ENCODE measurements at places on chromosomes 1 and 21.

DNA sequence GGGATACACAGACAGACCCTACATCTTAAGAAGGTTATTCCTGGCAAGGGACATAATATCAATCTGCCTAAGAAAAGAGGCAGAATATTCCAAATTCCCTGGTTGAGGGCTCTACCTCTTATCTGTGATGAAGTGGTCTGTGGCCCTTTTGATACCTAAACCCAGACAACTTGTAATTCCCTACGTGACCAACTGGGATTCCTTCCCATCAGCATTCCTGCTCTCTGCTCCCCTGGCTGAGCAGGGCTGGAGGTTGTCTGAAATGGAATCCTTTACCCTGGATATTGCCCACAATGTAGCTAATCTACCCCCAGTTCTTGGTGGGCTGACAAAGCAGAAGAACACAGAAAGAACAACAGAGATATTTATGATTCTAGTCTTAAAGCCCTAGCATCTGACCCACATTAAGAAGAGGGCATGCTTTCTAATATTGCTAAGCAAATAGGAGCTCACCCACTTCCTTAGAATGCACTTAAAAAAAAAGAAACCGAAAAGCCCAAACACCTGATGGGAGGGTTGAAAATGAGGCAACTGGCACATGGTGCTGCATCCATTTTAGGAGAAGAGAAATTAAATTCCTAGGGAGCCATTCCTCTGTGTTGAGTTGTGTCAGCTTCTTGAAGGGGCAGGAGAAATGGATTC lies 36.8 kb downstream of the GADD45A start:
- DNase-seq = no peak

- DNase-seq = no peak
Observed at GRCh38 chr1:226943927-226944326, 3.8 kb downstream of the COQ8A start.

- no peak for DNase-seq
Observed at GRCh38 chr1:91172541-91172940, 150.7 kb upstream of the ZNF644 start.

DNA sequence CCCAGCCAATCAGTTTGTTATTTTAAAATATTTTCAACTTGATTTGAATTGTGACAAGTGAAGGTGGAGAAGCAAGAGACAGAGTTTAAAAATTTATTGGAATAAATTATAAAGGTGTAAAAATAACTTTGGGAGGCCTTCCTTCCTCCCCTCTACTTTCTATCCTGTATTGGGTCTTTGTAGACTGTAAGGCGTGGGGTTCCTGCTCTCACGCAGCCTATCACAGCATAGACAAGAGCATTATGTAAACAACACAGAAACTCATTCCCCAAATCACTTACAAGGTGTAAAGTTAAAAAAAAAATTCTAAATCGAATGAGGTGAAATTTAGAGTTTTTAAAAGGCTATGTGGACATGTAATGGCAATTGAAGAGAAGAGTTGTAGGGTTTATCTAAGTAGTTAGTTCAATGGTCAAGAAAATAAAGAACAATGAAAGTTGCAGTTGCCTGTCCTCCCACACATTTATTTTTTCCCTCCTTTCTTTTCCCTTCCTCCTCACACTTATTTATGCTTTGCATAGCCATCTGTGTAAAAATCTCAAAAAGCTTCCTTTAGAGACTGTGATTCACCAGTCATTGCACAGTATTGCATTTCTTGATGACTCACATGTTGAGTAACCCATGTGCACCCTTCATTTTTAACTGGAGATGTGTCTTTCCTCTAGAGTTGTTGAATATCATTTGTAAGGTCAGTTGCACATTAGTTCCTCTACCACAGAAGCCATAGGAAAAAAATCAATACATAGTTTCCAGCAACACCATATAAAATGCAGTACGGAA lies 242.2 kb downstream of the PTPRC start:
- peak; percentile 89 for DNase-seq

GRCh38 chr1:46822248-46822826 lies 23.5 kb downstream of the CYP4B1 start:
- no peak for DNase-seq

DNA sequence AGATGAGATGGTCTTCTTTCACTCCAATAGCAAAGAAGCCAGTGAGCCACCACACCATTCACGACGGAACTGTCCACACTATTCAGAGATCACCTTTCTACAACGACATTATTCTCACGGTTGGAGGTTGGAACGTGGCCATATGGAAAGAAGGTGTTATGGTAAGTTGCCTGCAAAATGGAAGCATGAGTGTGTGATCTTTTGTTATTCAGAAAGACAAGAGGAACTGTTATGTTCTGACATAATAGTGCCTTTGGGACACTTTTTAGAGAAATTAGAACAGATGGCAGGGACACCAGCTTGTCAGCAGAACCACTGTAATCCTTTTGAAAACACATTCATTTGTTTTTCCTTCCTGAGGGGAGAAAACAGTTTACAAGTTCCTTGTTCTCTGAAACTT lies 75.8 kb upstream of the MCOLN3 start:
- DNase-seq = no peak

- DNase-seq = no peak
Observed at GRCh38 chr1:150210091-150210490, 25.8 kb downstream of the ANP32E start.

GRCh38 chr1:71667216-71667615 lies 586.4 kb upstream of the ZRANB2 start:
- peak; percentile 27 for DNase-seq

DNA sequence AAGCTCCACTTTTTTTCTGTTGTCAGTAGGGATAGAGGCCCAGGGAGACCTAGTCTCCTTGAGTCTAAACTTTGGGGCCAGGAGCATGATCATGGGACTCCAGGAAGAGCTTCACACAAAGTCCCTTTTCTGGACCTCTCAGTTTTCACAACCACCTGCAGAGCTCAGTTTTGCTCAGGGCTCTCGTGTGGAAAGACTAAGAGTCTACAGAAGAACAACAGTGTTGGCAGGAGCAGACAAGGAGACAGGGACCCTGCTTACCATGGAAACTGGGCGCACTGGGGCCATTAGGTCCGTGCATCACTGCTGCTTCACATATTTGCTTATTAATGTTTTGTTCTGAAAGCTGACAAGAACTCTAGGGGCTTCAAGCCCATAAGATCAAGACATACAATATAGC lies 63.9 kb upstream of the HSD17B7 start:
- no peak for DNase-seq

DNA sequence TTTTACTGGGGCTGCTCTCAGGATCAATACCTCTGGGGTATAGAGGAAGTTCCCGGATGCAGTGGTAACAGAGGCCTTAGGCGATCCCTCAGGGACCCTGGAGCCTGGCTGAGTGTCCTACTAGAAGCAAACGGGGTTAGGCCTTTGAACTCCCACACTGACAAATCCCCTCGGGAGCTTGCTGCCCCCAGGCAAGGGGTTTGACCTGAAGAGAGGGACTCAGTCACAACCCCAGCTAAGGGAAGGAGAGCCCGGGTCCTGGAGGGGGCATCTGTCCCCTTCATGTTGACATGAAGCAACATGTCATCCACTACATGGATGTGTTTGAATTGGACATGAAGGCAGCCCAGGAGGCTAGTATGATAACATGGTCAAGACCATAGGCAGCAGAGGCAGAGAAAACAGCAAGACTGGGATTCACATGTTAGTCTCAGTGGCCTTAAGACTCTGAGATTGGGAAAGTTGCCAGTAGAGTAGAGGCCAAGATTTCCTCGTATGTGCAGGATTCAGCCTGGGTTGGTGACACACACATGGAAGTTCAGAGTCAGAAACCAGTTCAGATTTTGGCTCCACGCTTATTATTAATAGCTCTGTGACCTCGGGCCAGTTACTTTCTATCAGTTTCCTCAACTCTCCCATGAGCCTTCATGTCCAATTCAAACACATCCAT lies 101.5 kb downstream of the KCNN3 start:
- DNase-seq = no peak

DNA sequence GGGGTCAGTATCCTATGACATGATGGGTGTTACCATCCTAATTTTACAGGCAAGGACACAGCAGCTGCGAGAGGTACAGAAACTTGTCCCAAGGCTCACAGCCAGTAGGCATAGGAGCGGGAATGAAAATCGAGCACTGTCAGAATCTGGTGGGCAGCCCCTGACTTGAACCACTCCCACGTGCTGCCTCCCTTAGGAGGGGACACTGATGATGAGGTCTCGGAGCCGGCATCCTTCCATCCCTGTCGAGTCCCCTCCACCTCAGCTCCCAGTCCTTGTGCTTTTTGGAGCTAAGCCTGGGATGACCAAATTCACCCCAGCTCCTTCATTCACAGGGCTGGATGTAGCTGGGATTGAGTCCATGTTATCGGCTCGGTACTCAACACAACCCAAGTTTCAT lies 49.0 kb downstream of the B3GALT5 start:
- no peak for DNase-seq

- peak; percentile 73 for DNase-seq
Observed at GRCh38 chr1:109933856-109934711, 23.4 kb downstream of the CSF1 start.

DNA sequence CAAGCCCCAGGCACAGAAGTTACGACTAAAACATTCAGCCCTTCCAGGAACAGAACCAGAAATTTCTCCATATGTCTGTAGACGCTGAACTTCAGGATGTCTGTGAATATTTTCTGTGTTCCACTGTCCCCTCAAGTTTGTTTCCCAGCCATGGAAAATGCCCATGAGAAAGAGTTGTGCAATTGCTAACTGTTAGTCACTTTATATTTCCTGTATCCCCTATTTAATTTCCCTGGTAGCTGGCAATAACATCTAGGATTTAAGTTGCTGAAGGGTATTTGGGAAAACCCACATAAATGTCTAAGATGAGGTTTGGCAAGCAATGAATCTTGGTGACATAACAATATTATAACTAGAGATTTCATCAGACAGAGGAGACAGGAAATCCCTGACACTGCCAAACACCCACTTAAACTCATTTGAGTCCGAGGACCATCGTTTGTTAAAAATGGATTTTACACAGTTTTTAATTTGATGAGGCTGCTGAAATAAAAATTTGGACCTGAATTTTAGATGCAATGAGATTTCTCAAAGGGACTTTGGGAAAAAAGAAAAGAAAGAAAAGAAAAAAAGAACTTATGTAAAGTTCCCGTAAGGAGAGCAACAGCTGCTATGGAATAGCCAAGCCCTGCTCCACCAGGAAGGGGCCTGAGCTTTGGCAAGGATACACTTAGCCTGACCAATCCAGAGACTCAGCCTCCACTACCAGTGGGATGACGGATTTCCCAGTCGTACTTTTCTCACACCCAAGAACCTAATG lies 21.8 kb upstream of the ERRFI1 start:
- peak; percentile 97 for DNase-seq

DNA sequence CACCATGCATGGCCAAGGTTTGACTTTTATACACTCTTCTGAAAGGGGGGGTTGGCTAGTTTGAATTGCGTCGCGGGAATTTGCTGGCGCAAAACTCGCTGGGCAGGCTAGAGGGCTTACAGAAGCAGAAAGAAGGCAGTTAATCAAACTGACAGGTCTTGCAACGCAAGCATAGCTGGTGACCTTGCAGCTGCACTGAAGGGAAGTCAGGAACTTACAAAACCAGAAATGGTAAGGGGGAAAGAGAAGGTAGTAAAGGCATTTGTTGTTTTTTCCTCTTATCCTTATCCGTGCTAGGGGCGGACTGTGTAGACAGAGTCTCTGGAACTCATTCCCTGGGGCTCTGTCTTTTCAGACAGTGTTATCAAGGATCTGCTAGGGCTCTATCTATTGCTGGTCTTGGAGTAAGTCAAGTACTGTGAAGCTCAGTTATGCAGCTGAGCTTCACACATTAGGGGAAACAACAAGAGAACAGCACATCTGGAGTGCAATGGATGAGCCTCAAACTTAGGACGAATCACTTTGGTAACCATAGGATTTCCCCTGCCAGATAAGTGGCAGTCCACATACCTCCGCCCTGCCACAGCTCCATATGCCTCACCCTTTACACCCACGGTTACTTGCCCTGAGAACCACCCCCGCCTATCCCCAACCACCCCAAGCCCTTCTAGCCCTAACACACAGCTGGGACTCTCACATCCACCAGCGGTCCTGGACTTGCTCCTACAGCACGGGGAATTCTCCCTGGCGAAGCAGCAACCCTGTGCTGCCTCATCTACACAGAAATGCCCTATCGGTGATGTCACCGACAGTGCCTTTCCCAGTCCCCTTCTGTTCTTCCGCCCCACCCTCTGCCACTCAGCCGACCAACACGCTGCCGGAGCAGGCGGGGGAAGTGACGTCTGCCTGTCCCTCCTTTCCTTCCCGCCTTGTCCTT lies 251.4 kb downstream of the FAM72C start:
- DNase-seq = peak; percentile 25

- DNase-seq = peak; percentile 89
Observed at GRCh38 chr21:37564341-37564923, 197.9 kb downstream of the DYRK1A start.

- no peak for DNase-seq
Observed at GRCh38 chr1:213326281-213327016, 275.4 kb downstream of the RPS6KC1 start.

- no peak for DNase-seq
Observed at GRCh38 chr1:910311-910880, 13.3 kb upstream of the SAMD11 start.

- DNase-seq = no peak
Observed at GRCh38 chr1:186155594-186155993, 219.5 kb downstream of the TPR start.

DNA sequence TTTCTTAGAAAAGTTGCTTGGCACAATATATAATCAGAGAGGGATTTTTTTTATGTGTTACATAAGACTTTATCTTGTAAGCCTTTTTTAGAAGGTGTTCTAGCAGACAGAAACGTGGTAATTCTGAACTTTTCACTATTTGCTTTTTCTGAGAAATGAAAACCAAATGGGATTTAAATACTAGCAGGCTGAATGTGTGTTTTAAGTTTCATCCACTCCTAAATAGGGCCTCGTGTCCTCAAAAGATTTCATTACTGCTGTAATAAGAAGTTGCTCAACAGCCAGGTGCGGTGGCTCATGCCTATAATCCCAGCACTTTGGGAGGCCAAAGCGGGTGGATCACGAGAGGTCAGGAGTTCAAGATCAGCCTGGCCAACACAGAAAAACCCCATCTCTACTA lies 44.7 kb upstream of the FMO2 start:
- no peak for DNase-seq

GRCh38 chr1:54168206-54168965 lies 15.6 kb upstream of the CDCP2 start:
- DNase-seq = no peak

DNA sequence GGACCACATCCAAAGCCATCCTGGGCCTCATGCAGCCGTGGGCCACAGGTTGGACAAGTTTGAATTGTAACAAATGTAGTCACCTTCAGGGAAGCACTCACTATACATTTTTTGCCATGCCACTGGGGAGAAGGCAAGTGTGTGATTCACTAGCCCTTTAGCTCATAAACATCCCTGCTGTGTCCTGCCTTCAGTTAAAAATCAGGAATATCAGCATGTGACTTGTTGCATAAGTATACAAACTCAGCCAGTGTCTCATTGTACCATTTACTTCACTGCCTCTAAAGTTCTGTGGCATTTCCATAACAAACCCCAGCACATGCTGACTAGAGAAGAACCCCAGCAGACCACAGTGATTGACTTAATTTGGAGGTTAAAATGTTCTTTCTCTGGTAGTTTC lies 142.0 kb upstream of the C1orf105 start:
- no peak for DNase-seq

- no peak for DNase-seq
Observed at GRCh38 chr1:66925558-66925910, 744 bp downstream of the MIER1 start.

GRCh38 chr21:26617176-26617575 lies 44.1 kb upstream of the CYYR1 start:
- no peak for DNase-seq

GRCh38 chr1:33599516-33600115 lies 127.2 kb downstream of the ZSCAN20 start:
- DNase-seq = peak; percentile 33

Measured in inflammatory macrophage treated with lipopolysaccharide for 1 hour (primary cell).